ENCODE measurements at places on chromosomes 6 and 20. TPM values are rescaled to one million over a fixed set of nuclear protein-coding genes. Genes with fewer than 3 reads are reported as not detected.

KIZ gene
- total RNA-seq = 3.4 TPM

MYLK2 gene
- total RNA-seq = 0.49 TPM

KCNK16 gene
- not detected for total RNA-seq

RALY gene
- 126 TPM for total RNA-seq

GNMT gene
- total RNA-seq = 0.09 TPM
